Inflammatory macrophage (primary cell): ENCODE measurements at places on chromosomes 6 and 20.

- peak; percentile 66 for DNase-seq
Measured at GRCh38 chr6:2448826-2449571, 203.6 kb upstream of the GMDS start.

DNA sequence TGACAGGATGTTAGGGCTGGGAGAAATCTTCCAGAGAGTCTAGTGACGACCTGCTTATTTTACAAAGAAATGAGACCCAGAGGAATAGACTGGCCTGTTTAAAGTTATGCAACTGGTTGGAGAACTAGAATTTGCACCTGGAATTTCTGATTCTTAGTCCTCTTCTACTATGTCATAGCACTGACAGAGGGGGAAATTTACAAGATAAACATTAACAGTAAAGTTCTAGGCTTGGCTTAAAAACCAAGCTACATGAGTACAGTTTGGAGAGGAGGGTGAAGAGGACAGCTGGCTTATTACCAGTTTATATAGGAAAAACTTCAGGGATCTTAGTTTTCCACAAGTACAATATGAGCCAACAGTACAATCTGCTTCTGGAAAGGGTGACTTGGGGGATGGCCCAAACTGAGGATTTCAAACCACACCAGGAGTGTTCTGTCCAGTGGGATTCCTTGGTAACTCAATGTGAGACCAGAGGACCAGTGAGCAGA lies 269.6 kb downstream of the CD109 start:
- DNase-seq: no peak

- DNase-seq: peak; percentile 46
Measured at GRCh38 chr20:25321262-25321831, 69.3 kb downstream of the ABHD12 start.

GRCh38 chr6:134469702-134470456 lies 152.0 kb upstream of the SGK1 start:
- DNase-seq: no peak

- DNase-seq: peak; percentile 67
Measured at GRCh38 chr6:85641897-85642773, 551 bp downstream of the SYNCRIP start.
